ENCODE measurements at places on chromosomes 16 and 17.

- H3K36me3 ChIP-seq = peaks cover 61% of the 10 kb centered on the region
- no peaks in the 10 kb centered on the region for H3K27me3 ChIP-seq
- H3K27ac ChIP-seq = no peak overlapping the region
- no peaks in the 10 kb centered on the region for H3K4me1 ChIP-seq
Observed at GRCh38 chr16:66541388-66542355, 8.2 kb downstream of the TK2 start.

DNA sequence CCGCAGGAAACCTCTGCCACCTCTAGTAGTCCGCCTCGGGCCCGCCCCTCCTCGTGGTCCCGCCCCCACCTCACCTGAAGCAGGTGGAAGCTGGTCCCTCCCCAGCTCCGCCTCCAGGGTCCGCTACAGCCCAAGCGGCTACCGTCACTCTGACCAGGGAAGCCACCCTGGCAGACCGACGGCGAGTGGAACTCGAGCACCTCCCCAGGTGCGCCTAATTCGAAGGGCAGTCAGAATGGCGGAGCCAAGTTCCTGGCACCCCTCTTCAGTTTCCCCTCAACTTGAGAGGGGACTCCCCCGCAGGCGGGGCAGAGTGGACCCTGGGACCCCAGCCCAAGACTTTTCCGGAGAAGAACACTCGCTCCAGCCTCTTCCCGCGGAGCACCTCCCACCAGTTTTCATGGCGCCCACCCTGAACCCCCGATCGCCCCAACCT is 507 bp downstream of the FHOD1 start:
- peak overlapping the region; percentile 65 for H3K4me3 ChIP-seq
- H3K27ac ChIP-seq = peak overlapping the region; percentile 82
- H3K4me1 ChIP-seq = peaks cover 28% of the 10 kb centered on the region

DNA sequence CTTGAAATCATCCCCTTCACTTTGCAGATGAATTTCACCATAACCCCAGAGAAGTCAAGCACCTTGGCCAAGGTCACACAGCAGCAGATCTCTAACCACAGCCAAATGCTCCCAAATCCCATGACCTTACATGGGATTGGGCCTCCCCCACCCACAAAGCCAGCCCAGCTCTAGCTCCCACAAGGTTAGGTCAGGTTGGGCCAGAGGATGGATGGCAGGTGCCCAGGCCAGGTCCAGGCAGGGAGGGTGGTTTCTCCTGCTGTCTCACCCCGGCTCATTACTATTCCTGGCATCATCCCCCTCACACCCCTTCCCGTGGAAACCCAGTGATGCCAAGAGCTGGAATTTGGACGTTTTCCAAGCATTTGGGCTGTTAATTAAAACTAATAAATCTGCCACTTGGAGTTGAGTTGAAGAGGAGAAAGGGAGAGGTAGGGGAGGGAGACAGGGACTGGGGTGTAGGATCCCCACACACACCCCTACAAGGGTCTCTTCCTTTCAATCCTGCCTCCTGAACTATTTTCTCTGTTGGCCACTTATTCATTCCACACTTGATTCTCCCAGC is 181.6 kb downstream of the TMEM132E start:
- H3K27me3 ChIP-seq = no peaks in the 10 kb centered on the region
- no peak overlapping the region for H3K27ac ChIP-seq
- H3K4me3 ChIP-seq = no peak overlapping the region
- H3K4me1 ChIP-seq = no peaks in the 10 kb centered on the region

DNA sequence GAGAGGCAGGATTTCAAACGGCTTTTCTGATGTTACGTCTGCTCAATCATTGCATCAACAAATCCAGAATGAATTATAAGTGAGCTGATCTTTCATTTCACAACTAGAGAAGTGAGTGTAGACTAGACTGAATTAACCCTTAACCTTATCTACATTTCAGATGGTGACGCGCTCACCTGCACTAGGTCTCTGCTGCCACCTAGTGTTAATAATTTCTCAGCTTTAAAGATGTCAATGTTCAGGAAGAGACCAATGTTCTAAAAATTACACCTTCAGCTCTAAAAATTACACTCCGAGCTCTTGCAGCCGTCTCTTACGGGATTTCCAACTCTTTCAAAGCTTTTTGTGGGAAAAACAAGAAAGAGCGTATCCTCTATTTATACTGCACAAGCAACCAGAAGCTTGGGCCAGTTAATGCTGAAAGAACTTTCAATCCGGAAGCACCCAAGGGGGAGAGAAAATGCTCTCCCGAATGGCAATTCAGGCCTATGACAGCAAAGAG is 88.2 kb upstream of the FA2H start:
- H3K4me1 ChIP-seq = no peaks in the 10 kb centered on the region
- no peak overlapping the region for H3K4me3 ChIP-seq
- no peaks in the 10 kb centered on the region for H3K27me3 ChIP-seq
- H3K36me3 ChIP-seq = no peaks in the 10 kb centered on the region

GRCh38 chr17:16489431-16489830 is 2.6 kb downstream of the LRRC75A start:
- no peaks in the 10 kb centered on the region for H3K36me3 ChIP-seq
- no peak overlapping the region for H3K4me3 ChIP-seq
- H3K4me1 ChIP-seq = peaks cover 42% of the 10 kb centered on the region
- H3K27ac ChIP-seq = no peak overlapping the region
- no peak for DNase-seq
- no peaks in the 10 kb centered on the region for H3K27me3 ChIP-seq

DNA sequence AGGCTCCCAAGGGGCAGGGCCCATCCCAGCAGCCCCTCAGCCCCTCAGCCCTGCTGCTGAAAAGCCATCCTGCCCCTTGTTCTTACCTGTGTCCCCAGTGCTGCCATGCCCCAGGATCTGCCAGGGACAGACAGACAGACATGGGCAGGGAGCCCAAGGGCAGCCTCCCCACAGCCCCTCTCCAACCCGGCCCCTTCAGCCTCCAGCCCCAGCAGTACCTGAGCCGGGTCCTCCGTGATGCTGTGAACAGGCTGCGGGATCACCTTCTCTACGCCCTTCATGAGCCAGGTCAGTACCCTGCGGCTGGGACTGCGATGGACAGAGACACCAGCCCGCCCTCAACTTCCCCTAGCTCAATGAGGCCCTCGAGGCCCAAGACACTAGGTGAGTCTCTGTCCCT is 8.2 kb downstream of the CNGB1 start:
- no peaks in the 10 kb centered on the region for H3K27me3 ChIP-seq
- no peaks in the 10 kb centered on the region for H3K36me3 ChIP-seq
- H3K4me3 ChIP-seq = no peak overlapping the region
- DNase-seq = no peak

Measured in ascending aorta (tissue), 2 donors.